Activated effector memory CD4-positive, alpha-beta T cell treated with Interleukin-2 at 50 U/mL for 16 hours (primary cell): ENCODE measurements at places on chromosomes 7 and 10.

DNA sequence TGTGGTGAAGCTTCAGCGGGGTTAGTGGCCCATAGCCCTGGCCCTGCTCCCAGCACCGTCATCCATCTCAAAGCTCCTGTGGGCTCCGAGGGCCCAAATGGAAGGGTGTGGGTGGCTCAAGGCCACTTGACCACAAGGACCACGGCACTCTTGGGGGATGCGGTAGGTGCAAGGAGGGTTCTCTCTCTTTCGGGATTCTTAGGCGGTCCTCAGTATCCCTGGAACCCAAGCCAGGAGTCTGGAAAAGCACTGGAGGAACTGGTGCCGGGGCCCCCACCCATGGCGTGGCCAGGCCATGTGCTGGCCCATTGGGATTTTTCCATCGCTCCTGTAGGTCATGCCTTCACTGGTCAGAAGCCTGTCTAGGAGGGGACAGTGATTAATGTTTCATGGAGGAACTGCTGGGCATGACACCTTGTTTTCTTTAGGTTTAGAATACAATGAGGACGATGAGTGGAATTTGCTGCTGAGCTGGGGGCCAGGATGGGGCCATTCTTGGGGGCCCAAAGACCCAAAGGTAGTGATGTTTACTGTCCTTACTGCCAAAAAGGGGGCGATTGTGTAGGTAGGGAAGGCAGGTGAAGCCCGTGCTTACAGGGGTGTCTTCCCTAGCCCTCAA lies 16.7 kb downstream of the AQP1 start:
- DNase-seq: no peak

- no peak for DNase-seq
Measured at GRCh38 chr10:121069061-121069850, 218.1 kb downstream of the WDR11 start.

- no peak for DNase-seq
Measured at GRCh38 chr10:8453587-8453986, 399.1 kb downstream of the GATA3 start.

DNA sequence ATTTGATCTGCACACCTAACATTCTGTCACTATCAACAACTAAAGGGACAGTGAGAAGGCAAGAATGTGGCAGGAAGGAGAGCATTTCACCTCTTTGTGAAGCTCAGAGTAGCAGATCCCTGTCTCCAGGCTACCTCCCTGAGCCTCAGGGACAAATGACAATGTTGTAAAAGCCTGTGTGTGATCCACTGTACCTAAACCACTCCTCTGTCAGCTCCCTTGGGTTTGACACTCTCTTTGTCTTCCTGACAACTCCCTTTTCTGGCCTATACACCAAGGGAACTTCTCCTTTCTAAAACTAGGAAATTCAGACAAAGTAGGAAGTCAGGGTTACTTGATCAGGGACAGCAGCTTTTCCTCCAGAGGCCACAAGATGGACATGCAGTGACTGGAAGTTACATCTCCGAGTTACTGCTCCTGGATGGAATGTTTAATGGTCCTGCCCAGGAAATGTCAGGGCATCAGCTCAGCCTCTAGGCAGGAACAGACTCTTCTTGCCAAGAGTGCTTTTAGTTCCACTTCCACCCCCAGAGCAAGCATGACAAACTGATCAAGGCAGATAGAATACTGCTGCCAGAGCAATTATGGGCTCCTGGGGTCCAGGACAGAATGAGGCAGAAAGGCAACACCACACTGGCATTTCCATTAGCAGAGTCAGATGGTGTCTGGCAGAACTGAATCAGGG lies 1014.5 kb upstream of the LRRTM3 start:
- DNase-seq: no peak

DNA sequence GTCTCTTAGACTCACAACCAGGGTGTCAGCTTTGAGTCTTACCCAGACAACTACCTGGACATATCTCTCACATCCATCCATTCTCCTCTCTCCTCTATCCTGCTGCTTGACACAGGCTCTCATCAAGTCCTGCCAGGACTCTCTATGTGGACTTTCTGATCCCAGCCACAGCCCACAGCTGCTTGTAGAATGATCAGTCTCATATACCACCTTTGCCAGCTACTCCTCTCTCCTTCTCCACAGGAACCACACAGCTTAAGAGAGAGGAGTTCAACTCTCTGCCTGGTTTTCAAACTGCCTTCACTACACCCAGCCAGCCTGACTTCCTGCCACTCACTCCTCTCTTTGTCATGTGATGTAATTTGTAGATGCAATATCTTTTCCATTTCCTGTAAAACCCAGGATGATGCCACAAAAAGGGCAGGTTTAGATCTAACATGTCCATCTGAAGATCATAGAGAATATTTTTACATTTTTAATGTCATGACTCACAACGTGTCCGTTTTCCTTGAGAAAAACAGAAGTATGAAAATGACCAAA lies 154.0 kb downstream of the RAB11FIP2 start:
- no peak for DNase-seq

GRCh38 chr10:127408733-127409132 lies 140.4 kb upstream of the NPS start:
- no peak for DNase-seq

- peak; percentile 85 for DNase-seq
Measured at GRCh38 chr10:30027057-30028005, 32.1 kb downstream of the JCAD start.

DNA sequence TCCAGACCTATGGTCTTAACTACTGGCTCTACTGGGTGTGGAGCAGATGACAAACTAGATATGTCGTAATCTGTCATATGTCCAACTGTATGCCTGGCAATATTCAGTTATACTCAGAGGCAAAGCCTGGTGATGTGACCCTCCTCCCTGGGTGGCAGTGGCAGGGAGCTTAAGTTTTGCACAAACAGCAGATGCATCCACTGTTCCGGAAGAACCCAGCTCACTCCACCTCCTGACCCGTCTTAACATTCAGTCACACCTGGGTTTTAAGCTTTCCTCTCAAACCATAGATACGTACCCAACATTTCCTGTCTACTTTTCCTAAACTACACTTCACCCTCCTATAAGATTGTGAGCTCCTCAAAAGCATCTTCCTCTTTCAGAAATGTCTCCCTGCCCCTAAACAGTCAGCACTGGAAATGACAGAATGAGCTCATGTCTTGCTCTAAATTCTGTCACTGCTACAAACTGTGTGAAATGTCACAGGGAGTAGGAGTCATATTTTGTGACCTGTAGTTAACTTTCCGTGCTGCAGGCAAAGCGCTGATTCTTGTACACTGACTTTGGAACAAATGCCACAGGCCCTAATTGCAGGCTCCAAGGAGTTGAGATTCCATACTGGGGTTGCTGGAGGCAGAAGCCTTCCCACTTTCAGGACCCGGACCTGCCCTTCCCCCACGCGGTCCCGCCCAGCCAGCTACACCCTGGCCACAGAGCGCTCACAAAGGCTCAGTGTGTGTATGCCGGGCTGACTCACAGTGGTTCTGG lies 23.9 kb downstream of the SCD start:
- peak; percentile 29 for DNase-seq

DNA sequence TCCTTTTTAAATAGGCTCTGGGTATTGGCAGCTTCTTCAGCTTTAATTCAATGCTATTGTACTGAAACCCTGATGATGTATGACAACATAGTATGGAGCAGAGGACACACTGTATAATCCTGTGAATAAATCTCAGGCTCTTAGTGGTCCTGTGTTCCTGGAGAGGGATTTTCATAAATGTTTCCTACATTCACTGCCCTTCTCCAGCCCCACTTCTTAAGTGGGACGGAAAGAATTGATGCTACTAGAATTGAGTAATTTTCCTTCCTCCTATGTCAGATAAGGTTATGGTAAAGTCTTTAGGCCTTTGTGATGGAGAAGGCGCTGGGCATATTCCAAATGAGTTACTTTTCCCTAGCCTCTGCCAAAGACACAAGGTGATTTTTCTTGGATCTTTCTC lies 779.4 kb downstream of the TNS3 start:
- DNase-seq: no peak

DNA sequence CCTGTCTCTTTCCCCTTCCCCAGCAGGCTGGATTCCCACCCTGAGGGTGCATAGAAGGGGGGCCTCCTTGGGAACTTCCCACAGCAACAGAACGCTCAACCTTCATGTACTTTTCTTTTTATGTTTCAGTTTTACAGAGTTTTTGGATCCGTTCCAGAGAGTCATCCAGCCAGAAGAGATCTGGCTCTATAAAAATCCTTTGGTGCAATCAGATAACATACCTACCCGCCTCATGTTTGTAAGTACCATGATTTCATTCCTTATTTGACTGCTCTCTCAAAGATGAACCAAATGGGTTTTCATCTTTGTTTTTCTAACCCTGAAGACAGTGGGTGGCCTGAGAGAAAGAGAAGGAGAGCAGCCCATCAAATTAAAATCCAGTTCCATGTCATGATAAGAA lies 46.7 kb downstream of the PLPP4 start:
- no peak for DNase-seq

DNA sequence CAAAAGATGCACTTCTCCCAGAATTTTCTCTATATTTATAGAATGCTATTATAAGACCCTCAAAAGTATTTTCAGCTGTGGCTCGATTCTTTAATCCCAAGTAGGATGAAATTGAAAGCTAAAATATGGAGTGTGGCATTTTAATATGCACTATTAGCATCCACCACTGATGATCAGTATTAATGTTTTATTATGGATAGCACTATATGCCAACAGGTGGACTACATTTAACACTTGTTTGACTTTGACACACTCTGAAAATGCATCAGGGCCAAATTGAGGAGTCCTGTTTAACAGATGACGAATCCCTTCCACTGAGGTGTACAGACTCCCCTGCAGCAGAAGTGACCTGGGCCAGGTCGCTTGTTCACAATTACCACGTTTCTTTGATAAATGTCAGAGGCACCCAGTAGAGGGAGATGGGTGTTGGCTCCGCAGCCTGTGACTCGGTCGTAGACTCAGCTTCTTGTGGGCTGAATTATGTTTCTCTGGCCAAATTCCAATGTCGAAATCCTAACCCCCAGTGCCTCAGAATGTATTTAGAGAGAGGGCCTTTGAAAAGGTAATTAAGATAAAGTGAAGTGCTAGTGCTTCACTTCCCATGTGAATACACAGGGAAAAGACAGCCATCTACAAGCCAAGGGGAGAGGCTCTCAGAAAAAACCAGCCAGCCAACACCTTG lies 48.1 kb downstream of the WIPF3 start:
- DNase-seq: no peak

DNA sequence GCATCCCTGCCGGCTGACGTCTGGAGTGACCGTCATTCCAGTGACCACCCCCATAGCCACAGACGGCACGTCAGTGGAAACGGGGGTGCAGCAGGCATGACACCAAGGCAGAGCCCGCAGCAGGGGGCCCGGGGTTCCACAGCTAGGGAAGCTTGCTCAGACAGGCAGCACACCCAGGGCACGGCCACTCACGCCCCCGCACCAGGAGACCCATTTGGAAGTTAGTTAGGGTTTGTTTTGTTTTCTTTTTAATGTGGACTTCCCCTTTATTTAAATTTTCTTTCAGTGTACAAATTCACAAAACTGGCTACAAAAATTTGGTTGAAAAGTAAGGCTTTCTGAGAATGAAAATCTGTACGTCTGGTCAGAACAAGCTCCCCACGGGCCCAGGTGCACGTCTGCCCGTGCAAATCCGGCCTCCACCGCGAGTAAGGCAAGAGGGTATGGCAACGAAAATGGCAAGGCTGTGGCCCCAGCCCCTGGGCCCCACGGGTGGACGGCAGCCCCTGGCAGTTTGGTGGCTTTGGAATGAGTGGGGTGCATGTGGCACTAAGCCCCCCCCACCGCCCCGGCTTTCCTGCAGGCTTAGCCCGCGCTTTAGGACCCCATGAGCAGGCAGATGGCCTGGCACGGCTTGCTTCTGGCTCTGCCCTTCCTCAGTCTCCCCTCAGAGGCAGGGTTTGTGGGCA lies 124.2 kb downstream of the FAM53B start:
- no peak for DNase-seq

- no peak for DNase-seq
Measured at GRCh38 chr7:47482013-47482875, 99.7 kb downstream of the TNS3 start.

- no peak for DNase-seq
Measured at GRCh38 chr10:11913079-11913641, 90.0 kb downstream of the PROSER2 start.

- DNase-seq: no peak
Measured at GRCh38 chr7:8035647-8036518, 67.3 kb downstream of the GLCCI1 start.

DNA sequence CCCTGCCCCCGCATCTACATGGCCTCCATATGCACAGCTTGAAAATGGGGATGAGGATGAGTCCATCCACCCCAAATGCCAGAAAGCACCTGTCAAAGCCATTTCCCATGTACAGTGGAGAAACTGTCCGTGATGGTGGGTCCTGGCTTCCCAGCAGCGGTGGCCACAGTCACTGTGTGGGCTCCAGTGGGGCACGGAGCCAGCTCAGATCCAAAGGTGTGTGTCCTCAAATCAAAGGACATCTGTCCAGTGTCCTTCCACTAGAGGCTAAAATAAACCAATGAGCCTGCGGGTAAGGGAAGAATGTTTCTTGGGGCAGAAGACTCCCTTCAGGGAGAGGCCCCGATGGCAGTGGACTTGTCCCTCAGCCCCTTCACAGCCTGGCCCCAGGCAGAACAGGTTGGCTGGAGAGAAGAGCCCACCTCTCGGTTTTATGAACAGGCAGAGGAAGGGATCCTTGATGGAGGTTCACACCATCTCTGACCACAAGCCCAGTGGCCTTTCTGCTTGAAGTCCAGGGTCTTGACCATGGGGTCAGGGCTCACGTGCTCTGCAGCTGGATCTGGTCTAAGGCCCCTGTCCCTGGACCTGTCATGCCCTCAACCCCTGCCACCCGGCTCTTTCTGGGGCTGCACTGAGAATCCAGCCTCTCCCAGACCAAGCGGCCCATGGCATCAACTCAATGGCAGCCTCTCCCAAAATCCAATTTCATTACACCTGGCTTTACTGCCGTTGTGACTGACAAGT lies 106.9 kb downstream of the TCERG1L start:
- no peak for DNase-seq

GRCh38 chr7:147833557-147833956 lies 757.0 kb upstream of the C7orf33 start:
- no peak for DNase-seq

DNA sequence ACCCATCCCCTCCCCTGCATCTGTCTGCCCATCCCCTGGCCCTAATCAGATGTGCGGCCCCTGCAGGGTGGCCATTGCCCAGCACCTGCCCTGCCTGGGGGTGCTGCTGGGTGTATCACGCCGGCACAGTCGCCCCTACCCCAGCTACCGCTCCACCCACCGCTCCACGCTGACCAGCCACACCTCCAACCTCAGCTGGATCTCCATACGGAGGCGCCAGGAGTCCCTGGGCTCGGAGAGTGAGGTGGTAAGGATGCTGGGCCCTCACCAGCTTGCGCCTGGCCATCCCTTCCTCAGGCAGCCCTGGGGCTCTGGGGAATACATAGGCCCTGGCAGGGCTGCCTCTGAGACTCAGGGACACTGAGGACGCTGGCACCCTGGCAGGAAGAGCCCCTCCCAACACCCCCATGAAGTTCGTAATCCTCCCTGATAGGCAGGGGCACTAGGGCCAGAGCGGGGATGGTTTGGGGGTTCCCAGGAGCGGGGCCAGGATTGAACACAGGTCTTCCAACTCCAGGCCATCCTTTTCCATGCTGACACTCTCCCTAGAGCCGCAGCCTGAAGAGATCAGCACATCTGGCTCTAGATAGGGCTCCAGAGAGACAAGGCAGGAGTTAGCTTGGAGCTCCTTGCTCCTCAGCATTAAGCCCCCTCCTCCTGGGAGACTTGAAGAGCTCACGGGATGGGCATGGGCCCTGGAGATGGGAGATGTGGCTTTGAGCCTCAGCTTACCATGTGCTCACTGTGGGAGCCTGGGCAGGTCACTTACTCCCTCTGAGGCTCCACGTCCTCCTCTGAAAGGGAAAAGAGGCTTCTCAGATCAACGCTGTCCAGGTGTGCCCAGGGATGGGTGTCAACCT lies 5.9 kb upstream of the LDB3 start:
- no peak for DNase-seq
